Left lung (tissue), 14 donors: ENCODE measurements at places on chromosomes 6 and 20. TPM values are rescaled to one million over a fixed set of nuclear protein-coding genes. Genes with fewer than 3 reads are reported as not detected.

SH3BGRL2 gene
- total RNA-seq: 22.4 TPM

PRR18 gene
- 0.94 TPM for total RNA-seq

SLC17A3 gene
- 0.18 TPM for total RNA-seq

DNA sequence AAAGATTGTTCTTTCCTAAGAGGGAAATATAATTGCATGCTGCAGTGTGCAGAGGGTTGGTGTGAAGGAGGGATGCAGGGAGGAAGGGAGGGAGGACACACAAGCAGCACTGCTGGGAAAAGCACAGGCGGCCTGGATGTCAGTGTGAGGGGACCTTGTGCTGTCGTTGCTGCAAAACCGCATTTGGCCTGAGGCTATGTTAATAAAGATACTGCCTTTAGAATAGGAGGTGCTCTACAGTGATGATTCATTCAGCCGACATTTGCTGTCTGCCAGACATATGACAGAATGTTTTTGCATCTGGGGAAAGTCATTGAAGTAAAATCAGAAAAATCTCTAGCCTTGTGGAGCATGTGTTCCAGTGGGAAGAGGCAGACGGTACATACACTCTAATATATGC is 50.5 kb upstream of the TRIM26 start:
- H3K4me1 ChIP-seq: peaks cover 5% of the 10 kb centered on the region
- H3K27ac ChIP-seq: no peak overlapping the region
- H3K27me3 ChIP-seq: no peaks in the 10 kb centered on the region
- no peak for DNase-seq

GRCh38 chr20:49948809-49949507 is 12.8 kb downstream of the RNF114 start:
- no peak overlapping the region for H3K4me3 ChIP-seq
- DNase-seq: no peak
- no peaks in the 10 kb centered on the region for H3K27me3 ChIP-seq
- H3K36me3 ChIP-seq: peaks cover 5% of the 10 kb centered on the region
- H3K4me1 ChIP-seq: no peaks in the 10 kb centered on the region
- H3K27ac ChIP-seq: no peak overlapping the region

DNA sequence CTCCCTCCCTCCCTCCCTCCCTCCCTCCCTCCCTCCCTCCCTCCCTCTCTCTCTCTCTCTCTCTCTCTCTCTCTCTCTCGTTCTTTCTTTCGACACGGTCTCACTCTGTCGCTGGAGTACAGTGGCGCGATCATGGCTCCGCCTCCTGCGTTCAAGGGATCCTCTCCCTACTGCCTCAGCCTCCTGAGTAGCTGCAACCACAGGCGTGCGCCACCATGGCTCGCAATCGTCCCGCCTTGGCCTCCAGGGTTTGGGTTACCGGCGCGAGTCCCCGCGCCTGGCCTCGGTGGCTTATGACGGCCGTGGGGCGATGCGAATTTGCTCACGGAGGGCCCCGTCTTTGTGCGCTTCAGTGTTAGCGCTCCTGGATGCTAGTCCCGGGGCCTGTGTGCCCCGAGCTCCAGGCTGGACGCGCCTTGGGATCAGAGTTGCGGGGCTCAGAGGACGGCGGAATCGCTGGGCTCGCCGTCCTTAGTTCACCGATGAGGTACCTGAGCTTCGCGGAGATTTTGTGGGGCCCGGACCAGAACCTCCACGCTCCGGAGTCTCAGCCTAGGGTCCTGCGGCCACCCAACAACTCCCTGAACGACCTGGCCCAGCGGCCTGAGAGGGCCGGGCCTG is 45.2 kb downstream of the MCUR1 start:
- H3K36me3 ChIP-seq: no peaks in the 10 kb centered on the region
- no peaks in the 10 kb centered on the region for H3K27me3 ChIP-seq
- no peak for DNase-seq
- no peak overlapping the region for H3K4me3 ChIP-seq

GRCh38 chr6:53309059-53309900 is 39.5 kb downstream of the ELOVL5 start:
- H3K27ac ChIP-seq: peak overlapping the region; percentile 30
- no peaks in the 10 kb centered on the region for H3K27me3 ChIP-seq
- no peaks in the 10 kb centered on the region for H3K36me3 ChIP-seq
- DNase-seq: no peak

GRCh38 chr6:70099732-70100131 is 203.2 kb downstream of the COL9A1 start:
- no peak overlapping the region for H3K4me3 ChIP-seq
